ENCODE measurements at places on chromosomes 11 and 22.

DNA sequence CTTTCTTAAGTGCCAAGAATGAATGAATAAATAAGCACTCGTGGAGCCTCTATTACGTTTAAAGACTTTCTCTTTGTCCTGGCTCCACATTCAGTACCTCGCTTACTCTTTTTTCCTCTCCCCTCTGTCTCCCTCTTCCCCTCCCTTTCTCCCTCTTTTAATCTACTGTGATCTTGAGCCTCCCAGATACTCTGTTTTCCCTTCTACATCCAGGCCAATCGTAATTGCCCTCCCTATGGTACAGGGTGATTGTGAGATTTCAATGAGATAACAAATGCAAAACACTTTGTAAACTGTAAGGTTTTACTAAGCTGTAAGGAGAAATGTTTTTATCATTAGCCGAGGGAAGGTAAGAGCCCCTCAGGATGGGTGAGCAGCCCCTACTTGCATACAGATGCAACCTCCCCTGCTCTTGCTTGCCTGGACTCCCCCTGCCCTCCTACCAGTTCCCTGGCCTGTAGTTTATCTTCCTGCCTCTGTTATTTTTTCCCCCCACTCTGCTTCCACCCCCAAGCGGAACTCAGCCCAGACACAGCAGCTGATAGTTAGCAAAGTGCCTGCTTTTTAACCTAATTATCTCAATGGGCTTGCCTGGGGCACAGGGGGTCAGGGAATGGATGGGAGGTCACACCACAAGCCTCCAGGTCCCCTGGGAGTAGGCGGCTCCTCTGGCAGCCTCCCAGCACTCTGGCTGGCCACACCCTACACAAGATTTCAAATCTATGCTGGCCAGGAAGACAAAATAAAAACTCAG lies 76.9 kb upstream of the CADM1 start:
- DNase-seq = no peak

DNA sequence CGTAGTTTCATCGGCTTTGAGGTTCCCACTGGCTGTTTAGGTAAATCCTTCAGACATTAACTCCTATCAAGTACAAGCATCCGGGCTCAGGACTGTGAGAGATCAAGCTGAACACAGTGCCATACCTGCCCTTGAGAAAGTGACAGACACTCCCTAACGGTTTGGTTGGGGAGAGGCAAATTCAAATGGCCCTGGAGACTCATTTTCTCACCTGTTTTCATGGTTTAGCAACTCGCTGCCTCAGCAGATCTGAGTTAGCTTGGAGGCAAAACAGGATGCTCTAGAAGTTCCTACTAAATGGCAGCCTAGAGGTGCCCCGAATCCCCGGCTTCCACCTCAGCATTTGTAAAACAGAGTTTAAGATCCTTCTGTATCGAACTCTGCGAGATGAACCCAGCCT lies 3.6 kb upstream of the FBXO3 start:
- no peak for DNase-seq

- DNase-seq = no peak
Observed at GRCh38 chr11:104051778-104052177, 15.3 kb downstream of the DDI1 start.

- no peak for DNase-seq
Observed at GRCh38 chr11:33942954-33943353, 51.1 kb upstream of the LMO2 start.

GRCh38 chr22:50317674-50318073 lies 9.1 kb downstream of the DENND6B start:
- DNase-seq = no peak

- DNase-seq = peak; percentile 35
Observed at GRCh38 chr11:107591378-107592230, 657 bp downstream of the ELMOD1 start.

GRCh38 chr22:20970939-20971657 lies 4.0 kb downstream of the AIFM3 start:
- DNase-seq = no peak

DNA sequence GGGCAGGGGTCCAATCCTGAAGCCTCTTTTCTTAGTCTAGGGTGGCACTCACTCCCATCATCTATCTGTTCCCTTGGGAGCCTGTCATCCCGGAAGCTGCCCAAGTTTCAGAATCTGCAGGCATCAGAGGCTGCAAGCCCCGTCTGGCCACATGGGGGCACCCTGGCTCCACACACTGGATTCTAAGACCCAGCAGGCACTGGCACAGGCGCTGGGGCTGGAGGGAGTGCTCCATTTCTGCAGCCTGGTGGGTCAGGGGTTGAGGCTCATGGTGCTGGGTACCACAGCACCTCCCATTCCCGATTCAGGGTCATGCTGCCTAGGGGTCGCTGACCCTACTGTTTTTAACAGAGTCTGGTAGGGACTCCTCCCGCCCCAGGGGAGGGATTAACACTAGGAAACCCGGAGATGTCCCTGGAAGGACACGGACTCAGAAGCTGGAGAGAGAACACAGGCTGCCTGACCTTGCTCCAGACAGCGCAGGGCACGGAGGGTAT lies 243.9 kb upstream of the SYN3 start:
- peak; percentile 44 for DNase-seq

DNA sequence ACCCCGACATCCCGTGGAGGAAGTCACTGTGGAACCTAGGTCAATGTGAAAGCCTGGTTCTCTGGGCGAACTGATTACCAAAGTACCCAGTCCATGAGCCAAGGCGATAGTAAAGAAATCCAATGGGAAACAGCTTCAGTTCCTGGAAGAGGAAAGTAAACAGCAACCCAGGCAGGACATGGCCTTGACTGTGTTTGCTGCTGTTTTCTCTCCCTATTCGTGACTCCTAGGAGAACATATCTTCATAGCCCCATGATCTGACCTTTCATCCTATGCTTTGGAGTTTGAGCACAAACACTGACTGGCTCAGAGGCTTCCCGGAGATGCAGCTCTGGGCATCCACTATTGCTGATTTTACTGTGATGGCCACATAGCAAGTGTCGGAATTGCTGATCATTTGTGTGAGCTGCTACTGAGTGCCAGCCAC lies 45.1 kb downstream of the LRFN4 start:
- no peak for DNase-seq

- DNase-seq = no peak
Observed at GRCh38 chr22:40922484-40923303, 28.5 kb upstream of the RBX1 start.

DNA sequence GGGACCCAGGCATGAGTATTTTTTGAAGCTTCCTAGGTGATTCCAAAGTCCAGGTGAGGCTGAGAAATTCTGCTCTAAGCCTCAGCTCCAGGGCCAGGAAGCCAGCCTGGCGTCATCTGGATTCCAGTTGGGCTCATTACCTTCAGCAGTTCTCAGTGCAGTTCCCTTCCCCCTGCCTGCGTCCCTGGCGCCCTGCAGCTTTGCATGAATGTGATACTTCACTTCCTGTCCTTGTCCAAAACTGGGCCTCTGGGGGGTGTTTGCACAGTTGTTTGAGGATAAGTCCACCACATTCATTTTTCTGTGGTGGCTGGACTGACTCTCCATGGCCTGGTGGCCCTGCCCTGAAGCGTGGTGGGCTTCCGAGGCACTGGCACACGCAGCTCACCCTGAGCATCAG lies 98.1 kb downstream of the TENM4 start:
- no peak for DNase-seq

DNA sequence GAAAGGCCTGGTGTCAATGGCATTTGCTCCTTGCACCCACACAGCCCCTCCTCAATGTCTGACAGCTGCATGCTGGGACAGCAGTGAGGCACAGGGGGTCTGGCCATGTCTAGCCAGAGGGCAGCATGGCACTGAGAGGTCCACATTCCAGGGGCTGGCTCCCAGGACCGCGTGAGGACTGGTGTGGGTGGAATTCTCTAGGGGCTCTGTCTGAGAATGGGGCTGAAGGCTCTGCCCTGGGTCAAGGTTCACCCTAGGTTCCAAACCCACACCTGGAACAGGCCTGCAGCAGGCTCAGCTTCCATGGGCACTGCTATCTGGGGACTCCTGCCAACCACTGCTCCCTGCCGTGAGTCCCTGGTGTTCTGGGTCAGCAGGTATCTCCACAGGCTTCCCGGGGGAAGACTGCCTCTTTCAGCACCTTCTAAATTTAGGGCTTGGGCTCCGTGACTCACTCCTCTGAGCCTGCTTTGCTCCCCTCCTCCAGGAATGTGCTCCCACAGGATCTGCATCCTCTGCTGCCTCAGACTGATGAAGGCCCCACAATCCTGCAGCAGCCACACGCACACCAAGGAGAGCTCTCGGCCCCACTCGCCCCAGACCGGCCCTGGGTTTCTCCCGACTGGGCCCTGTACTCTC lies 4.2 kb downstream of the STARD10 start:
- DNase-seq = no peak

DNA sequence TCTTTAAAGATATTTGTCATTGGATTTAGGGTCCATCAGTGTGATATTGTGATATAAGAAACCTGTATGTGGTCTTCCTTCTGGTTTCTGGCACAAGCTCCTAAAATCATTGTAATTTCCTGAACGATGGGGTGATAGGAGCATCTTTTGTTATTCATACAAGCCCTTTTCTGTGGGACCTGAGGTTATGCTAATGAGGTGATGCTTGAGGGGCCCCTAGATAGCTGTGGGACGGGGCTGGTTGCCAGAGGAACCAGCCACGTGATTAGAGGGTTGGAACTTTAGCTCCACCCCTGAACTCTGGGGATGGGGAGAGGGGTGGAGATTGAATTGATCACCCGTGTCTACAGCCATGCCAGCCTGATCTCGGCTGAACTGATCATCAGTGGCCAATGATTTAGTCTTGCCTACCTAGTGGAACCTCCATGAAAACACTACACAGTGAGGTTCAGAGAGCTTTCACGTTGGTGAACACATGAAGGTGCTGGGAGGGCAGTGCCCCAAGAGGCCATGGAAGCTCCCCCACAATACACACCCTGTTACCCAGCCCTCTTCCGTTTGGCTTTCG lies 62.8 kb downstream of the BCR start:
- peak; percentile 70 for DNase-seq

DNA sequence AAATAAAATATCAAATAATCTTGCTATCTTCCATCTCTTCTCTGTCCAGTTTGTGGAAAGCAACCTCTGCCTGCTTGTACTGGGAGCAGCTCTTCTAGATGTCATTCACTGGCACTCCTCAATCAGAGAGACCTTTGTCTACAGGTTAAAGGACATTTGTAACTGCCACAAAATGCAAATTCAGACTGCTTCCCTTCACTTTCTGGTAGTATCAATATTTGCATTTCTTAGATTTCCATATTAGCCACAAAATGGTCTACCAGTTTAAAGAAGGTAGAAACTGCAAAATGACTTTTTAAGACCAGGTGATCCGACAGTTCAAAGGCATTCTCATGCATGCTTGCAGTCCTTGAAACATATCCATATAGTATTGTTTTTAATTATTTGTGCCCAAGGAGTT lies 51.7 kb upstream of the RCN1 start:
- no peak for DNase-seq

DNA sequence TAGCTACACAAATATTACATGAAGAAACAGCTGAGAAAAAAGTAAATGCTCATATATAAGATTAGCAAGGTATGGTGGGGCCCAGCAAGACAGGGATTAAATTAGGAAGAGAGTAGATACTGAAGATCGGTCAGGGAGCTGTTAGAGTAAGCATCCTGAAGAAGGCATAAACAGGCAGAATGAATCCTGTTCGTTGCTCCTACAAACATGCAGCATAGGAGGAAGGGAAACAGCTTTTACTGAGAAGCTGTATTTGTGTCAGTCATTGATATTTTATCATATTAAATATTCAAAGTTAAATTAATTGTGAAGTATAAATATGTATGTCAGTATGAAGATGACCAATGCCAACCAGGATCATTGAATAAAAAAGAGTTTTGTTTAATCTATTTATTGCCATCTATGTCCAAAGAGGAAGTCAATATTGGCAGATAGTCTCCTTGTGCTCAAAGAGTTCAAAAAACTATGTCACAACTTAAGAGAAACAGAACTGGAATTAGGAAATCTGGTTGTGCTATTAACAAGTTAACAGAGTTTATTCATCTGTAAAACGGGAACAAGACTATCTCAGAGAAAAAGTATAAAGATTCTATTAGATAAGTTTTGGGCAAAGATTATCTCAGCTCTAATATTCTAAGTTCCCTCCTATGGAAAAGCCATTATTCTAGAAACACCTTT lies 255.2 kb downstream of the GRM5 start:
- no peak for DNase-seq

- no peak for DNase-seq
Observed at GRCh38 chr22:33076343-33076742, 18.2 kb upstream of the SYN3 start.

GRCh38 chr11:57779276-57779675 lies 17.7 kb downstream of the CTNND1 start:
- no peak for DNase-seq

GRCh38 chr22:37880668-37881440 lies 25.2 kb upstream of the MICALL1 start:
- no peak for DNase-seq

DNA sequence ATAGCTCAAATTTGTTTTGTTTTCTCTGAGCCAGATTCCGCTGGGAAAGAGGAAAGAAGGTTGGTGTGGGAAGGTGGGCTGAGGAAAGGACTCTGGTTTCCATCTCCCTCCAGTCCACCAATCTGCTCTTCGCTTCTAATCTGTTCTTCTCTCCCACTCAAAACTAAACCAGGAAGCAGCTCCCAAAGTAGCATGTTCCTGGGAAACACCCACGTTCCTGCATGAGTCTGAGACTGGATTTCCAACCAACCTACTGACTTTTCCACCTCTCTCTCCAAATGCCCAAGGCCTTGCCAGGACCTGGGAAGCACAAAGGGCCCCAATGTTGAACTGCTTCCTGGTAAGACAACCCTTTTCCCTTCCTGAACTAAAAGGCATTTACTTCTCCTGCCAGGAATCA lies 110.2 kb downstream of the WT1 start:
- no peak for DNase-seq

GRCh38 chr11:35177370-35177769 lies 38.4 kb downstream of the CD44 start:
- no peak for DNase-seq

Data from activated naive CD4-positive, alpha-beta T cell treated with anti-CD3 and anti-CD28 coated beads, Interleukin-2, amount 50 U/mL, for 16 hours (primary cell).